ENCODE measurements at places on chromosomes 5 and 9.

- no peak for DNase-seq
Observed at GRCh38 chr9:128145951-128146351, 3.3 kb upstream of the LCN2 start.

GRCh38 chr5:10896016-10896415 lies 135.0 kb upstream of the DAP start:
- DNase-seq = no peak

GRCh38 chr5:176886336-176887251 lies 12.6 kb downstream of the HK3 start:
- no peak for DNase-seq

DNA sequence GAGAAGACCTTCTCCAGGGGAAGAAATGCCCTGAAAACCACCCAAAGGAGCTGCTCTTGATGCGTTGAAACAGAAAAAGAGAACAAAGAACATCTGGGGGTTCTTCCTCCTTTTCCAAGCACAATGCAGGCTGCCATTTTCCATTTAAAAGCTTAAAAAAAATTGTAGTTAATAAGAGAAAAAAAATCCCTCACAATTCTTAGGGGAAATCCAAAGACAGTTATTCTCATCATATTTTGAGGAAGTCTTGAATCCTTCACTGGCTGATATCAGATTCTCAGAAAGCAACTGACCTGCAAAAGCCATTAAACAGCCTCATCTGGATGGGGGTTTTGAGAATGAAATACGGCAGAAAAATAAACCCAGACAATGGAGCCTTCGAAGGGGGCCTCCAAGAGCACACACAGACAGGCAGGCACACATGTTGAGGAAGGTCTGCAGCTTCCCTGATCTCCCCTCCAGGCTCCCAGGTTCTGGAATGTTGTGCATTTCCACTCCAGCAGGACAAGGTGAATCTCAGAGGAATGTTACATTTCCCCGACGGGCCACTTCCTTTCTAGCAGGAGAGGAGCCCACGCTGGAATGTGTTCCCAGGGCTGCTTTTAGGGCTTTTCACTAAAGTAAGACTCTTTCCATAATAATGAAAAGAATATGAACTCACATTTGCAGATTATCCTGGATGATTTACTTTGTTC lies 159.4 kb upstream of the S1PR3 start:
- DNase-seq = no peak

DNA sequence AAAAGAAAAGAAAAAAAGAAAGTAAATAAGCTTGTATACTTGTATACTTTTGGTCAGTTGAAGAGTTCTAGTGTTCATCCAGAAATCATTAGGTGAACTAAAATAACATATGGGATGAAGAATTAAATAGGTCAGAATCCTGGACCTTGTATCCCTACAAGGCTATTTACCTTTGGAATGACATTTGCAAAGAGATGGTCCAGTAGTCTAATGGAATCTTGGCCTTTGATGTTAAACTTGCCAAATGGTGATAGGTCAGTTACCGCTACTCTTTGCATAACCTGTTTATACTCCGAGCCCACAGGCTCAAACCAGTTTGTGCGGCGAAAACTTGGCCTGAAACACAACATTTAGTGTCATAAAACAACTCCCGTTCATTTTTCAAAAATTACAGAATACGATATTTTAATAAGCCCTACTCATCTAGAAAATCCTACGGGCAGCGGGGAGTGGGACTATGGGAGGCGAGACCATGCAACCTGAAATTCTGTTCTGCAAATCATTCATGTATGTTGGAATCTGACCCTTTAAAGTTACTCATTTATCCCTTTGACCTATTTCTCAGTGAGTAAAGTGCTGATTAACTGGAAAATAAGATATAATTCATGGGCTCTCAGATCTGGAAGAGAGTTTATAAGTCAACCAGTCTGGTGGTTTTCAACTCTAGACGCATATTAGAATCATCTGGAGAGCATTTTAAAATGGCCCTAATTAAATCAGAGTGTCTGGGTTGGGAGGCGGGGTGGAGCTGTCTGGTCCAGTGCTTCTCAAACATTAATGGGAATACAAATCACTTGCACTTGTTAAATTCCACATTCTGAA lies 38.6 kb downstream of the DMGDH start:
- DNase-seq = no peak

DNA sequence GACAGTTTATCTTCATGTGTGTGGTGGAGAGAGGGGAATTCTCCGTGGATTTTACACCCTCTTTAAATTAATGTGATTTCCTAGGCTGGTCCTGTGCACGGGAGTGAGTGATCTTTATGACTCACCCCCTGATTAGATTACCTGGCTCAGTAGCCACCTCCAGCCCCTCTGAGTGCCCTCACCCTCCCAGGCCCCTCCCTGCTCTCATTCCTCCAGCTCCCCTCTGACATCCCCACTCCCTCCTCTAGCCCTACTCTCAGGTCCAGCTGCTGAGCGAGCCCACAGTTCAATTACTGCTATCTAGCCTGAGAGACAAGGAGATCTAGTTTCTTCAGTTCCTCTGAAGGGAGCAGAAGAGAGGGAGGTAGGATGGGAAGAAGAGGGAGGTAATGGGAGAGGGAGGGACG lies 61.8 kb upstream of the ARAP3 start:
- no peak for DNase-seq

DNA sequence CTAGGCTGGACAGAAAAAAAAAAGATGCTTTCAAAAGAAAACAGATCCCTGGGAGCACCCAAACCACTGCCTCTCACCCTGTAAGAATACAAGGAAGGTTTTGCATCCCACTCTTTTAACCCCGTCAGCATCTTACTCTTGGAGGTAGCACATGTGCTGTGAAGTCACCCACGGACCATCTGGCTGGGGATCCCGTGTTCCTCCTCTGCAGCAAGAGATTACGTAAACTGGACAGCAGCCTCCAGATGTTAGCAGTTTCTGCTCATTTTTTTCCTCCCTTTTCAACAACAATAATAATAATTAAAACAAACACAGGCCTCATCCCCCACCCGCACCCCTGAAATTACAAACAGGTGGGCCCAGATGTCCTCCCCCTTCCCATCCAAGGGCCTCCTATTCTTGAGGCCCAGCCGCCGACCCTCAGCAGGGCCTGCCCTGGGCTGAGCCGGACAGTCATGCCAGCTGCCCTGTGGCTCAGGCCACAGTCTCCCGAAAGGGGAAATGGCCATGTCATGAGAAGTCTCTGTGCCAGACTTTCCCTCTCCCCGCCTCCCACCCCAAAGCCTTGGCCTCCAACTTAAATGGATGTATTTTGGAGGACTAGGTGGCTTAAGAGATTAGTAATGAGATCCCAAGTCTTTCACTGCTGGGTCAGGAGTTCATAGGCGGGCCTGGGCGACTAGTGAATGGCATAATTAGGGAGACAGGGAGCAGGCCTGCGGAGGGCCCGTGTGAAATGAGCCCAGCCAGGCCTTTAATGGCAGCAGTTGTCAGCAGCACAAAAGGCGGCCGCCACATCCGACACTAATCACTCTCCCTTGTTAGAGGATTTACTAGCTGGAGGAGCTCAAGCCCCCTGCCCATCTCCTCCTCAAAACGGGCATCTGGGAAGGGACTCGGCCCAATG lies 165.1 kb downstream of the PAPPA start:
- DNase-seq = no peak

GRCh38 chr5:177431317-177432142 lies 5.1 kb downstream of the GRK6 start:
- DNase-seq = no peak

DNA sequence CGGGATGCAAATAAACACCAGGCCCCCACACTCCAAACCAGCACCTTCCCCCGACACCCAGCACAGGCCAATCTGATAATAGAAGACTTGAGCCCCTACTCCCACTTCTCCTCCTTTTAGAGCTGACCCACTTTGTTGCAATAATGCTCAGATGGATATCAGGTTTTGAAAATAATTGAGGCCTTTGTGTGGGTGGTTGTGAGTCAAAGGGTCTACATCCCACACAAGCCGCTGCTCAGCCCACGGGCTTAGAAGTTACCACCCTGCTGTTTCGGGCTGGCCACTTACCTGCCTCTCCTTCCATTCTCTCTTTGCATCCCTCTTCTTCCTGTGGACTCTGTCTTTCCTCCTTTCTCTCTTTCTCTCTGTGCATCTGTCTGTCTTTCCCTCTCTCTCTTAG lies 36.2 kb upstream of the FOXI1 start:
- no peak for DNase-seq

GRCh38 chr5:81140943-81141342 lies 92.2 kb upstream of the CKMT2 start:
- no peak for DNase-seq

GRCh38 chr5:91272858-91273257 lies 110.3 kb downstream of the ARRDC3 start:
- no peak for DNase-seq
